Liver (tissue), 10 donors: ENCODE measurements at places on chromosomes 5 and 9. TPM values are rescaled to one million over a fixed set of nuclear protein-coding genes. Genes with fewer than 3 reads are reported as not detected.

The ADAMTS19 gene
- total RNA-seq, result 0.09 TPM

The PCDHGB3 gene
- 0.37 TPM for total RNA-seq

The KIF3A gene
- 0.92 TPM for total RNA-seq

The IL4 gene
- total RNA-seq, result not detected

The PCDHGC5 gene
- 0.19 TPM for total RNA-seq

The DENND1A gene
- total RNA-seq, result 22.0 TPM

The TNFSF8 gene
- 0.28 TPM for total RNA-seq

The SLC28A3 gene
- 0.37 TPM for total RNA-seq

The NKD2 gene
- total RNA-seq, result 1.3 TPM

The GARIN3 gene
- not detected for total RNA-seq

The CARD9 gene
- total RNA-seq, result 5.3 TPM

The ECM2 gene
- 16.5 TPM for total RNA-seq

The SETD9 gene
- total RNA-seq, result 3.1 TPM

- no peaks in the 10 kb centered on the region for H3K27me3 ChIP-seq
- no peak overlapping the region for H3K4me3 ChIP-seq
- no peak for DNase-seq
- H3K36me3 ChIP-seq, result no peaks in the 10 kb centered on the region
- no peaks in the 10 kb centered on the region for H3K4me1 ChIP-seq
These were observed 516.8 kb downstream of the RASEF start for GRCh38 chr9:82546136-82546535.

- H3K27ac ChIP-seq, result no peak overlapping the region
- no peaks in the 10 kb centered on the region for H3K36me3 ChIP-seq
- no peak for DNase-seq
- H3K4me3 ChIP-seq, result no peak overlapping the region
- H3K4me1 ChIP-seq, result no peaks in the 10 kb centered on the region
These were observed 966.3 kb upstream of the C9orf72 start for GRCh38 chr9:28539434-28540070.

DNA sequence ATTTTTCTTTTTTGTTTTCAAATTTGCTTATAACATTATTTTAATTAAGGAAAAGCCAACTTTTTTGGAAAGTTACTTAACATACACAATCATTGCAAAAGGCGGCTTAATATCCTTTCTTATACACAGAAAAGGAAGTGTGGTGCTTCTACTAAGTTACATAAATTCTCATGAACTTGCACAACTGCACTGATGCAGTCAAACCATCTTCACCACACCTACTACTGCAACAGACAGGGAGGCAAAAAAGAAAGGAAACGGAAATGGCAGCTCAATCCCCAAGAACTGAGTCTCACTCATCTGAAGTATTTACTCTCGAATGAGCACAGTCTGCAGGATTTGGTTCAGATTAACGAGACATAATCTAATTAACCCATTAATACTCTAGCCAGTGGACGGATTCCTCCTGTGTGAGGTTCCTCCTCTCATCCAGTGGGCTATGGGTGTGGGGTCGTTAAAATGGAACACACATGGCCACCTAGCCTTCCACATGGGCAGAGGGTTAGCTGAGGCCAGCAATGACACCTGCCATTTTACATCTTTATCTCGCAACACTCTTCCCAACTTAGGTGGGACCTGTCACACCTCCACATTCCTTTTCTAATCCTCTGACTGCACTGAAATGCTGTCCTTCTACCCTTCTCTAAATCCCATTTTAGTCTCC is 30.0 kb downstream of the GOLM1 start:
- no peaks in the 10 kb centered on the region for H3K36me3 ChIP-seq
- no peak overlapping the region for H3K27ac ChIP-seq
- H3K27me3 ChIP-seq, result no peaks in the 10 kb centered on the region

GRCh38 chr5:77620405-77620804 is 18.1 kb downstream of the OTP start:
- no peak for DNase-seq
- H3K27me3 ChIP-seq, result peaks cover 2% of the 10 kb centered on the region
- no peaks in the 10 kb centered on the region for H3K4me1 ChIP-seq
- H3K36me3 ChIP-seq, result no peaks in the 10 kb centered on the region
- no peak overlapping the region for H3K27ac ChIP-seq

DNA sequence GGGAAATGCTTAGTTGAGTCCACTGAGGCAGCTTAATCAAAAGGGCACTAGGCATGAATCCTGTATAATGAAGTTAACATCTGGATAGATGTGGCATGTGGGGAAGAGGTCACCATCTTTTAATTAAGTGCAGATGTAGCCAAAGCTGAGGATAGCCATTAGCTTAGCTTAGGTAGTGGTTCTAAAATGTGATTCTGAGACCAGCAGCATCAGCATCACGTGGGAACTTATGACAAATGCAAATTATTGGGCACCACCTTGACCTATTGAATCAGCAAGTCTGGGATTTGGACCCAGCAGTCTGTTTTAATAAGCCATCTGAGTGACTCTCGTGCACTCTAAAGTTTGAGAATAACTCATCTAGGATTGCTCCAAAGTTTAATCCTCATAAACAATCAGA is 63.8 kb downstream of the SNCAIP start:
- no peak overlapping the region for H3K27ac ChIP-seq
- no peak overlapping the region for H3K4me3 ChIP-seq
- peaks cover 8% of the 10 kb centered on the region for H3K4me1 ChIP-seq
- no peaks in the 10 kb centered on the region for H3K27me3 ChIP-seq
- no peak for DNase-seq

DNA sequence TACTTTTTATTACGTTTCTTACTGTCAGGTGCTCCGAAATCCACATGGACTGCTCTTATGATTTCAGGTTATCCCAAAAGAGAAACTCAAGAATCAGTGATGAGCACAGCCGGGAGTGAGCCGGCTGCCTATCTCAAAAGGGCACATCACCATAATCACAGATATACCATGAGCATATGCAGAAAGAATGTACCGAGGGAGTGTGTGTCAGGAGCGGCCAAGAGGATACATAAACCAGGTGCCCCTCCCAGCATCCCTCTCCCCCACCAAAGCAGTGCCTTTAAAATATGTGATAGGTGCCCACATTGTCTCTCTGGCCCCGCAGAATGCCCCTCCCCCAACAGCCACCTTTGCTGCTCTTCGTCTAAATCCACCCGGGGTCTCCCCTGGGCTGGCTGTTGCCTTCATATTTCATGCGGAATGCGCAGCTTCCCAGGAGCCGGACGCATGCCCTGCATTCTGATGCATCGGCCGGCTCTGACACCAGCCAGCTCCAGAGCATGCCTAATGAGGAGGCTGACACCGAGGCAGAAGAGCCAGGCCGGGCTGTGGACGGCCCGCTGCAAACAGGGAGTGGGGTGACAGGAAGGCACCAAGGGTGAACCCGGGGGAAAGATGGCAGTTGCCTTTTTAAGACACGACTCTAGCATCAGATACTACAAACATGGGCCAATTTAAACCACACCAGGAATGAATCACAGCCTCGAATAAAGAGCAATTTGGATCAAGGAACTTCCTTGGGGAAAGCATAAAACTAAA is 652.3 kb downstream of the BNC2 start:
- H3K36me3 ChIP-seq, result no peaks in the 10 kb centered on the region
- H3K4me1 ChIP-seq, result no peaks in the 10 kb centered on the region
- no peak overlapping the region for H3K4me3 ChIP-seq
- no peaks in the 10 kb centered on the region for H3K27me3 ChIP-seq

DNA sequence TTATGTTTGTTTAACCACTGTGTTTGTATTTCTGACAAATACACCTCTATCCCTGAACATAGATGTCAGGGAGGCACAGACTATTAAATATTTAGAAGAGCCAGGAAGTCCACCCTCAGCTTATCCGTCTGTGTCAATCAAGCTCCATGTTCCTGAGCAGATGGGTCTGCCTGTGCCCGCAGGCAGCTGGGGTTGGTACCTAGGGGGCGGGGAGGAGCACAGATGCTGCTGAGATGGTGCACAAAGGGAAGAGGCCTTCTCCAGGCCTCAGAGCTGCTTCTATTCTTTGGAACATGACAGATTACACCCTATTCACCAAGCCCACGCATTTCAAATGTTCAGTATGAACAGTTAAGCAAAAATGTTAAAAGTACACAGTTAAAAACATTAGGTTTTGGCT is 142.1 kb downstream of the EPB41L4A start:
- no peak overlapping the region for H3K27ac ChIP-seq
- no peaks in the 10 kb centered on the region for H3K4me1 ChIP-seq

DNA sequence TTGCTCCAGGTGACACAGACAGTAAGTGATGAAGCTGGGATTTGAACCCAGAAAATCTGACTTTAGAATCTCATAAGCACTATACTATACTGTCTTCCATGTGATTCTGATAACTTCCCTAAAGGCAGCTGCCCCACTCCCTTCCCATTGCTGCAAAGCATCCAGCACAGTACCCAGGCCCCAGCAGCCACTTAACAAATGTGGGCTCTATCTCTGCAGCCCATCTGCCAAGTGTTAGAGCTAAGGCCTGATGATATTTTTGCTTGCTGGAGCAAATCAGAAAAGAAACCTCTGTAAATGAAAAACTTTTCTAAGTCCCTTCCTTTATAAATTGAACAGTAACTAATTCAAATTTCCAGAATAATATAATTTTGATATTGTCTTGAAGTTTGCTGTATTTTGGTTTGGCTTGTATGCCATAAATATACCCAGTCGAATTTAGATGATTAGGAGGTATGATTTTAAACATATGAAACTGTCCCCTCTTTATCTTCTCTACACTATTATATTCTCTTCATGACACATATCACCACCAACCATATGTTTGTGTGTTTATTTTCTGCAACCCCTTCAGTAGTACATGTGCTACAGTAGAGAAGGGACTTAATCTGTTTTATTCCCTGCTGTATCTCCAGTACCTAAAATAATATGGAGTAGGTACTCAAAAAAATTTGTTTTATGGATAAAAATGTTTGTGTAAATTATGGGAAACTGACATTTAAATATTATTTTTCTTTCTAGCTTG is 63.8 kb downstream of the SMIM15 start:
- no peak for DNase-seq
- H3K4me3 ChIP-seq, result no peak overlapping the region
- H3K4me1 ChIP-seq, result no peaks in the 10 kb centered on the region

DNA sequence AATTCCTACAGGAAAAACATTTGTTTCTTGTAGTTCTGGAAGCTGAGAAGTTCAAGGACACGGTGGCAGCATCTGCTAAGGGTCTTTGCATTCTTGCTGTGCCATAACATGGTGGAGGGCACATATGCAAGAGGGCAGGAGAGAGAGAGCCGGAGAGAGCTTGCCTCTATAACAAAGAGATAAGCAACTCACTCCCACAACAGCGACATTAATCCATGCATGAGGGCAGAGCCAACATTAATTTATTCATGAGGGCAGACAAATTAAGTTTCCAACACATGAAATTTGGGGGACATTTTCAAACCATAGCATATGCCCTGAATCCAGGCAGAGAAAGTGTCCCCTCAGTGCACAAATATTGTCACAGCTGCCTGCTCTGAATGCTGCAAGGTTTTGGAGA is 4.4 kb upstream of the GTF3C5 start:
- H3K27me3 ChIP-seq, result no peaks in the 10 kb centered on the region
- H3K4me1 ChIP-seq, result peaks cover 14% of the 10 kb centered on the region
- no peaks in the 10 kb centered on the region for H3K36me3 ChIP-seq
- H3K27ac ChIP-seq, result no peak overlapping the region
- no peak for DNase-seq

GRCh38 chr5:173969167-173970049 is 19.6 kb upstream of the C5orf47 start:
- no peaks in the 10 kb centered on the region for H3K36me3 ChIP-seq
- no peak overlapping the region for H3K4me3 ChIP-seq
- no peaks in the 10 kb centered on the region for H3K27me3 ChIP-seq

GRCh38 chr9:106773750-106774149 is 89.2 kb upstream of the ZNF462 start:
- no peaks in the 10 kb centered on the region for H3K36me3 ChIP-seq
- H3K27me3 ChIP-seq, result no peaks in the 10 kb centered on the region
- no peaks in the 10 kb centered on the region for H3K4me1 ChIP-seq
- DNase-seq, result no peak
- H3K4me3 ChIP-seq, result no peak overlapping the region
- no peak overlapping the region for H3K27ac ChIP-seq

- H3K27me3 ChIP-seq, result no peaks in the 10 kb centered on the region
- H3K4me1 ChIP-seq, result no peaks in the 10 kb centered on the region
- H3K27ac ChIP-seq, result no peak overlapping the region
- no peak for DNase-seq
- no peaks in the 10 kb centered on the region for H3K36me3 ChIP-seq
- no peak overlapping the region for H3K4me3 ChIP-seq
These were observed 6.9 kb downstream of the RGMB start for GRCh38 chr5:98780390-98780789.

DNA sequence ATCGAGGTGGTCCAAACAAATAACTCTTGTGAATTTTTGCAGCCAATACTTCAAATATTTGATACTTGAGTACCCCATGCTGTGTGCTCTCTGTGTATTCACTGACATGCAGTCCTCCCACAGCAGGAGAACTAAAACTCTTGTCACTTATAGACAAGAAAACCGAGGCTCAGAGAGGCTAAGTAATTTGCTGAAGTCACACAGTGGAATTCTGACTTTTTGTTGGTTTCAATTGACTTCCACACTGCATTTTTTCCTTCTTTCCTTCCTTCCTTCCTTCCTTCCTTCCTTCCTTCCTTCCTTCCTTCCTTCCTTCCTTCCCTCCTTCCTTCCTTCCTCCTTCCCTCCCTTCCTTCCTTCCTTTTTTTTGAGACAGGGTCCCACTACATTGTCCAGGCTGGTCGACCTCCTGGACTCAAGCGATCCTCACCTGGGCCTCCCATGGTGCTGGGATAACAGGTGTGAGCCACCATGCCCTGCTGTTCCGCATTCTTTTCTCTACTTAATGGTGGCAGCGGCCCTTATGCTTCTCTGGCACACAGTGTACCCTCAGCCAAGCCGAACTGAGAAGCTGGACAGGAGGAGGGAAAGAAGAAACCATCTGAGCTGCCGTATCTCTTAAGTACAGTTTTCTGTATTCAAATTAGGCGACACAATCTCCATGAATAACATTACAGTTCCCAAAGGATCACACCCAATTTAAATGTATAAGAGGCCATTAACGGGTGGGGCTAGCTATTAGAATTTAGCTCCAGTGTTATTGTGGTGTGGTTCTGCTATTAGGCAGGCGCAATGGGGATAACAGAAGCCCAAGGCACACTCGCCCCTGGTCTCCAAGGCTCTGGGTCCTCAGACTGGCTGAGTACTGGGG is 38.4 kb upstream of the GRHPR start:
- H3K36me3 ChIP-seq, result no peaks in the 10 kb centered on the region
- no peak for DNase-seq

GRCh38 chr9:93082841-93083411 is 13.1 kb upstream of the CARD19 start:
- no peak for DNase-seq
- no peaks in the 10 kb centered on the region for H3K27me3 ChIP-seq
- no peaks in the 10 kb centered on the region for H3K36me3 ChIP-seq
- H3K27ac ChIP-seq, result no peak overlapping the region
- no peaks in the 10 kb centered on the region for H3K4me1 ChIP-seq
